Spinal cord (tissue), 10 donors: ENCODE measurements at places on chromosomes 2 and 18.

DNA sequence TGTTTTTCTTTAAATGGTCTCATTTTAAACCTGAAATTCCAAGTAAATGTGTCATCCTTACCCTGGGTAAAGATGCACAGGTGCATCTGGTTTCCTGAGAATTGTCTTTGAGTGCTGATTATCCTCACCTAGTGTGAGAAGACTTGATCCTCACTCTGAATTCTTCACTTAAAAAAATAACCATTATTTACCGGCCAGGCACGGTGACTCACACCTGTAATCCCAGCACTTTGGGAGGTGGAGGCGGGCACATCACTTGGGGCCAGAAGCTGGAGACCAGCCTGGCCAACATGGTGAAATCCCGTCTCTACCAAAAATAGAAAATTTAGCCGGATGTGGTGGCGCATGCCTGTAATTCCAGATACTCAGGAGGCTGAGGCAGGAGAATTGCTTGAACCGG lies 9.9 kb upstream of the WNT6 start:
- no peak for DNase-seq

- DNase-seq = peak; percentile 60
Measured at GRCh38 chr2:231917280-231918066, 8.7 kb downstream of the NPPC start.

DNA sequence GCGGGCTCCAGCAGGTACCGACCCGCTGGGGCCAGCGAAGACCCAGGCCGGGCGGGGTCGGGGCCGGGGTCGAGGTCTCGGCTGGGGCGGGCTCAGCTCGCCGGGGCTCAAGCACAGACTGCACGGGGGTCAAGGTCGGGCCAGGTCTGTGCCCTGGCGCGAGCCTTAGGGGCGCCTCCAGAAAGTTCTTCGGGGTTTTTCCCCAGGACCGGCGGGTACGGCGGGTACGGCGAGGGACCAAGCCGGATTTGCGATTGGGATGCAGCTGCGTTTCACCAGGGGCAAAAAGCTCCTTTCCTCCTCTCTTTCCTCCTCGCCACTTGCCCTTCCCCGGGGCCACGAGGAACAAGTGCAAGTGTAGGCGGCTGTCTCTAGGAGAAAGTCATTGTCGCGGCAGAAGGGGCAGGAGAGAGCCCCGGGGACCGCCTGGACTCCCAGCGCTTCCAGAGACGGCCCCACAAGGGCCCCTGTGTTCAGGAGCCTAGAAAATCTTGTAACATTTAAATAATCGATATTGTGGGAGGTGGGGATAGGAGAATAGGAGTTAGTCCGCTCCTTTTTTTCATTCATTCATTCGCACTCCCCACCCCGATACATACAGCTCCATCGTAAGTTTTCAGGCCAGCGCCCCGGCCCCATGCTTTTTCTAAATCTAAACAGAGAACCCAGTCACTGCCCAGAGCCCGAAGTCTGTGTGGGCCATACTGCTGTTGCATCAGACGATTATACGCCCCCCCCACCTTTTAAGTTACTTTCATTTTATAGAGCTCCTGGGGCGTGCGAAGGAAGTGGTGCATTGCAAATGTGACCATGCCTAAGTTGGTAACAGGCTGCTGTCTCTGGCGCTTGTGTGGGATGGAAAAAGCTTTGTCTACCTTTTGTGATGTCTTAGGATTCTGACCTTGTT lies 679 bp downstream of the PMAIP1 start:
- no peak for DNase-seq

DNA sequence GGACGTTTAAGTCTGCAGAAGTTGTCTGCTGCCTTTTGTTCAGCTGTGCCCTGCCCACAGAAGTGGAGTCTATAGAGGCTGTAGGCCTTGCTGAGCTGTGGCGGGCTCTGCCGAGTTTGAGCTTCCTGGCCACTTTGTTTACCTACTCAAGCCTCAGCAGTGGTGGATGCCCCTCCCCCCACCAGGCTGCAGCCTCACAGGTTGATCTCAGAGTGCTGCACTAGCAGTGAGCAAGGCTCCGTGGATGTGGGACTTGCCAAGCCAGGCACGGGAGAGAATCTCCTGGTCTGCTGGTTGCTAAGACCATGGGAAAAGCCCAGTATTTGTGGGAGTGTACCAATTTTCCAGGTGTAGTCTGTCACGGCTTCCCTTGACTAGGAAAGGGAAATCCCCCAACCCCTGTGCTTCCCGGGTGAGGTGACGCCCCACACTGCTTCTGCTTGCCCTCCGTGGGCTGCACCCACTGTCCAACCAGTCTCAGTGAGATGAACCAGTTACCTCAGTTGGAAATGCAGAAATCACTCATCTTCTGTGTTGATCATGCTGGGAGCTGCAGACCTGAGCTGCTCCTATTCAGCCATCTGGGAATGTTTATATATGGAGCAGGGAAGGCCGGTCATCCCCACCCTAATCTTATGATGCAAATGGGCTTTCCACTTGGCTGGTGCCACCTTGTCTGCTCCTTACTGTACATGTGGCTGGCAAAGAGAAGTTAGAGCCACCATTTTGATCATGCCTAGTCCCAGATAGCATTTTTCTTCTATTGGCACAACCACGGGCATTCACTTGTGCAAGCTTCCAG lies 156.9 kb upstream of the ITGA6 start:
- DNase-seq = no peak

- no peak for DNase-seq
Measured at GRCh38 chr18:63183378-63183777, 136.2 kb downstream of the BCL2 start.

- DNase-seq = no peak
Measured at GRCh38 chr2:167333245-167333644, 445.0 kb downstream of the XIRP2 start.

GRCh38 chr2:218310853-218311540 lies 18.7 kb upstream of the TMBIM1 start:
- DNase-seq = no peak

DNA sequence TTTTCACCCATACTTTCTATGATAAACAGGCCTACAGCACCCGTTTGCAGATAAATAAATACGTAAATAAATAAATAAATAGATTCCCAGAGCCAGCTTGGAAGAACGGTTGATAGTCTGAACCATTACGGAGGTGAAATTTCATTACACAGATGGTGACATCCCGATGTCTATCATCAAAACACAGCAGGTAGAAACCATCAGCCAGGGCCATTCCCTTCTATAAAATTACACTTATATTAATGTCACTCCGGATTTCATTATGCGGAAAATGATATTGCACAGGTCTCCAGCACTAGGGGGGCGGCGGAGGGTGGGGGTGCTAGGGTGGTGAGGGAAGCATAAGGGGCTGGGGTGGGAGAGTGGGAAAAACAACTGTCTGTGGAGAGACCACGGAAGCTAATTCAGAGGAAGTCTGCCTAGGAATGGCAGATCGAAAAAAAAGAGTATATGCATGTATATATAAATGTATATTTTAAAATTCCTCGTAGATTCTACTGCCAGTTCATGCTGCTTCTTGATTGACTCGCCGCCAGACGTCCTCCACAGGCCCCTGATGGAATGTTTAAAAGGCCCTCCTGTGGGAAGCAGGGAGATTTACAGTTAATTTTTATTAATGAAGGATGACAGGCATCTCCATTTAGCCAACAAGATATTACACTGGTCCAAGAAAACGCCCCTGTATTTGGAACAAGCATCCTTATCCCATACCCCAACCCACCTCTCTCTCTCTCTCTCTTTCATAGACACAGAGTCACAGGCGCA lies 1906.0 kb upstream of the PIK3C3 start:
- DNase-seq = no peak

DNA sequence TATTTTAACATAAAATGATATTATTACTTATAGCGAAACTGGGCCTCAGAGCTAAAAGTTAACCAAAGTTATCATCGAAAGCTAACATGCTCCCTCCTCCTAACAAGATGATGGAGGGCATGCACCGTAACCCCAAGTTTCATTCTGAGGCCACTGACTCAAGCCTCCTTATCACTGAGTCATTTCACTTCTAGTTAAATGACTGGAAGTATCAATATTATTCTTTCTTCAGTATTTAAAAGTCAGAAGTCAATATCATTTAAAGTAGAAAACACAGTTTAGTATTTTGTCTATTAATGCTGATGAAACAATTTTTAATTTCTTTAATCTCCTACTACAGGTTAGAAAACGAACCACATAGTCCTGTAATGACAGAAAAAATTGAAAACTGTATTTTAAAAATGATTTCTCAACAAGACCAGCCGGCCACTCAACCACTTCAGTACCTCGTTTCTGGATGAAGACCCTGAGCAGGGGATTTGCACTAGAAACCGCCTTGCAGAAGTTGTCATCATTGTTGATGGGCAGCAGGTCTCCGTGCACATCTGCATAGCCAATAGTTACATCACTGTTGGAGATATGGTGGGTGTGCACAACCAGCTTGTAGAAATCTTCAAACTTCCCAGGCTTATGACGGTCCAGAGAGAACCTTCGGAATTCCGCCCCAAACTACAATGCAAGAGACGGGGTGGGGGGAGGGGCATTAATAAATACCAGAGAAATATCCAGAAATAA lies 44.9 kb downstream of the PARD6G start:
- DNase-seq = no peak

- DNase-seq = peak; percentile 94
Measured at GRCh38 chr2:177263451-177264208, 897 bp downstream of the NFE2L2 start.
